Dermis lymphatic vessel endothelial cell (primary cell): ENCODE measurements at places on chromosomes 2 and 18. TPM values are rescaled to one million over a fixed set of nuclear protein-coding genes. Genes with fewer than 3 reads are reported as not detected.

The GPR75 gene
- total RNA-seq = 0.76 and 1.1 TPM in 2 replicates

The UGP2 gene
- 89.0 and 129 TPM in 2 replicates for total RNA-seq

The PPP1R1C gene
- 0.33 TPM in 1 of 2 replicates, not detected in the other for total RNA-seq

The KANSL1L gene
- total RNA-seq = 20.1 and 23.3 TPM in 2 replicates

The SLC9A4 gene
- not detected in 2 replicates for total RNA-seq

The UPP2 gene
- not detected in 2 replicates for total RNA-seq

The ZNF892 gene
- total RNA-seq = 3.6 and 7.4 TPM in 2 replicates

The RGPD3 gene
- 0.11 and 0.17 TPM in 2 replicates for total RNA-seq

The SLC5A7 gene
- total RNA-seq = not detected in 2 replicates

The NAT8 gene
- total RNA-seq = not detected in 2 replicates

The SNRNP200 gene
- 46.1 and 49.2 TPM in 2 replicates for total RNA-seq

The NPHP1 gene
- 1.4 and 2.8 TPM in 2 replicates for total RNA-seq

The SERPINB4 gene
- total RNA-seq = not detected in 2 replicates

The FN1 gene
- 250 and 543 TPM in 2 replicates for total RNA-seq

The CHRNG gene
- total RNA-seq = not detected in 2 replicates

The HMSD gene
- total RNA-seq = not detected in 2 replicates

The TMEM247 gene
- not detected in 2 replicates for total RNA-seq

The BOLL gene
- not detected in 2 replicates for total RNA-seq

The SCN2A gene
- under 0.01 TPM in 1 of 2 replicates, not detected in the other for total RNA-seq

The C1QL2 gene
- not detected in 2 replicates for total RNA-seq

The MROH2A gene
- not detected in 2 replicates for total RNA-seq

The HAUS1 gene
- total RNA-seq = 35.5 and 52.1 TPM in 2 replicates

The POTEF gene
- under 0.01 and 0.54 TPM in 2 replicates for total RNA-seq

The KLHL30 gene
- under 0.01 TPM in 1 of 2 replicates, not detected in the other for total RNA-seq

The HOXD9 gene
- total RNA-seq = 17.0 and 33.7 TPM in 2 replicates

The PSD4 gene
- 0.76 and 0.77 TPM in 2 replicates for total RNA-seq

The PARD6G gene
- total RNA-seq = 66.8 and 69.8 TPM in 2 replicates

The TRAF3IP1 gene
- total RNA-seq = 5.6 and 6.4 TPM in 2 replicates

The ANTXR1 gene
- total RNA-seq = 0.33 and 0.52 TPM in 2 replicates

The TRIM54 gene
- 0.52 and 1.3 TPM in 2 replicates for total RNA-seq

The TSHZ1 gene
- 9.4 and 14.7 TPM in 2 replicates for total RNA-seq

The PROM2 gene
- 0.09 and 0.22 TPM in 2 replicates for total RNA-seq

The SLC19A3 gene
- total RNA-seq = not detected in 2 replicates

The GNLY gene
- not detected in 2 replicates for total RNA-seq

The GNAL gene
- total RNA-seq = 0.26 and 0.33 TPM in 2 replicates

The MEP1B gene
- 0.09 TPM in 1 of 2 replicates, not detected in the other for total RNA-seq

The AOX1 gene
- 0.43 and 1.5 TPM in 2 replicates for total RNA-seq

The STAT4 gene
- total RNA-seq = 0.22 and 0.26 TPM in 2 replicates

The TUBA3E gene
- not detected in 2 replicates for total RNA-seq

The CNDP1 gene
- not detected in 2 replicates for total RNA-seq

The CHRND gene
- total RNA-seq = not detected in 2 replicates
